ENCODE measurements at places on chromosomes 7 and 10.

GRCh38 chr7:90771281-90771680 lies 175.2 kb downstream of the CDK14 start:
- DNase-seq, result no peak

DNA sequence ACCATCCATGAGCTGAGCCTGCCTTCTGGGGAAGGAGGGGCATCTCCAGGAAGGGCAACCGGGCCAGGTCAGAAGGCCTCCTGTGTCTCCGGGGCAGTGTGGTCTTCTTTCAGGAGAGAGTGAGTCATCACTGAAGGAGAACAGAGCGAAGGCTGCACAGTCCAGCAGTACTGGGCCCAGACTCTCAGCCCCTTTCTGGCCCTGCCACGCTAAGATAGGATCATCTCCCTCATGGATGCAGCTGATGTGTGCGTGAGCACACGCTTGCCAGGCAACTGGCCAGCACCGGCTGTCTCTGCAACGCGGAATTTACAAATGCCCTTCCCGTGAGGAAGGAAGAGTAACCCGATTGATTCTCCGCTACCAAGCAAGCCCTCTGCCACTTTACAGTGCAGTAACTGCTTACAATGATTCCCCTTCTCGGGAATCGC lies 328.2 kb downstream of the TNS3 start:
- DNase-seq, result peak; percentile 57

GRCh38 chr10:123800821-123801220 lies 90.8 kb downstream of the CPXM2 start:
- DNase-seq, result no peak

GRCh38 chr7:158018971-158019645 lies 568.5 kb downstream of the PTPRN2 start:
- no peak for DNase-seq

GRCh38 chr7:29480934-29481651 lies 82.5 kb upstream of the PRR15 start:
- no peak for DNase-seq

GRCh38 chr7:149767068-149767467 lies 6.3 kb downstream of the ZNF467 start:
- DNase-seq, result no peak

DNA sequence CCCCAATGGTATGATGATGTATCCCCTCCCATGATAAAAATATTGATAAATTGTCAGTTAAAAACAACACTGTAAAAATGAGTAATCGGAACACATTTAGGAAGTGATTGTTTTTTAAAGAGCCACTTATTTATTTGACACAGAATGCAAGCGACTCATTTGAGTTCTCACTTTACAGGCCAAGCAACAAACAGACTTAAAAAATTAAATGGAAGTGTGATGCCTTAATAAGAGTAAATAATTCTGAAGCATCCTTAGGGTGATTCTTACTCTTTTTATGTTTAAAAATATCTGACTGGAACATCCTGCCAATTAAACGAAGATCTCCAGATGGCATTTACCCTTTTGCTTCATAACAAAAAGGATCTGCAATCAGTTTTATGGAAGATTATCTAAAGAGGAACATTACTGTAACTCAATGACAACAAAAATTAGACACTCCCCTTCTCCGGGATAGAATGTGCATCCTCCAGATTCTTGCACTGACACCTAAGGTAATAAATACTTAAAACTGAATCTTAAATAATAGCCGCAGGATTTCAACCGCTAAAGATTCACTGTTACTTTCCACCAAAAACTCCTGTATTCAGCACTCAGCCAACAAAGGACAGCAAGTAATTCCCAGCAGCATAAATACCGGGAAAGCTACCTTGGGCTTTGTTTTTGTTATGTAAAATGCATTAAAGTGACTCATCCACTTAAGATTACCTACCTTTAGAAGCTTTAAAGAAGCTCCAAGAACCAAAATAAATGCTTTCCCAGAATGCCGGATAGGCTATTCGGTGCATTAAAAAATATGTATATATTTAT lies 1.7 kb downstream of the CACNA2D1 start:
- DNase-seq, result no peak

DNA sequence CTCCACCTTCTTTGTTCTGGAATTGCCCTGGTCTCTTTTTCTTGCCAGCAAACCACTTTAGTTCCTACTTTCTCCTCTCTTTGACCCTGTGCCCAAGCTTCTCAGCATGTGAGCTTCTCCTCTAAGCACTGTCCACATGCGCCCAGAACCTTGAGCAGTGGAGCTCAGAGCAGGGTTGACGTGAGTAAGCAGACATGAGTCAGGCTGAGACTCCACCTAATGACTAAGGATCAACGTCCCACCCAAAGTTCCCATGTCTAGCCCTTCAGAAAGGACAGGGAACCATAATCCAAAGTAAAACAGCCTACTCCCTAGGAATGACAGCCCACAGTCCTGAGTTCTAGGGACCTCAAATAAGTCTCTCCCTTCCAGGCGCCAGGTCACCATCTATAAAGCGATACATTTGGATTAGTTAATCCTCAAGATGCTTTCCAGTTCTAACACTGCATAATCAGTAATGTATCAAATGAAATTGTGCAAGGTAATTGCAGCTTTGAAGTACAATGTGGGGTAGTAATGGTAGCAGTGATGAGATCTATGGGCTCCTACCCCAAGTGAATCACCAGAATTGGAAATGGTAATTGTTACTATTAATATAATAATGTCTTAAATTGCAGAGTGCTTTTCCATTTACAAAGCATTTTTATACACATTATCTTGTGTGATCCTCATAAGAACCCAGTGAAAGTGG lies 44.5 kb downstream of the KCNMA1 start:
- DNase-seq, result no peak

Measured in B cell (primary cell).